ENCODE measurements at places on chromosomes 7 and 10.

GRCh38 chr7:130363026-130363847 is 17.1 kb upstream of the CPA1 start:
- no peak for DNase-seq

GRCh38 chr10:80555415-80555814 is 17.7 kb downstream of the SH2D4B start:
- no peak for DNase-seq

GRCh38 chr7:106657085-106657991 is 3.6 kb downstream of the CCDC71L start:
- no peak for DNase-seq

GRCh38 chr7:128812514-128813168 is 17.6 kb upstream of the FLNC start:
- DNase-seq, result no peak

DNA sequence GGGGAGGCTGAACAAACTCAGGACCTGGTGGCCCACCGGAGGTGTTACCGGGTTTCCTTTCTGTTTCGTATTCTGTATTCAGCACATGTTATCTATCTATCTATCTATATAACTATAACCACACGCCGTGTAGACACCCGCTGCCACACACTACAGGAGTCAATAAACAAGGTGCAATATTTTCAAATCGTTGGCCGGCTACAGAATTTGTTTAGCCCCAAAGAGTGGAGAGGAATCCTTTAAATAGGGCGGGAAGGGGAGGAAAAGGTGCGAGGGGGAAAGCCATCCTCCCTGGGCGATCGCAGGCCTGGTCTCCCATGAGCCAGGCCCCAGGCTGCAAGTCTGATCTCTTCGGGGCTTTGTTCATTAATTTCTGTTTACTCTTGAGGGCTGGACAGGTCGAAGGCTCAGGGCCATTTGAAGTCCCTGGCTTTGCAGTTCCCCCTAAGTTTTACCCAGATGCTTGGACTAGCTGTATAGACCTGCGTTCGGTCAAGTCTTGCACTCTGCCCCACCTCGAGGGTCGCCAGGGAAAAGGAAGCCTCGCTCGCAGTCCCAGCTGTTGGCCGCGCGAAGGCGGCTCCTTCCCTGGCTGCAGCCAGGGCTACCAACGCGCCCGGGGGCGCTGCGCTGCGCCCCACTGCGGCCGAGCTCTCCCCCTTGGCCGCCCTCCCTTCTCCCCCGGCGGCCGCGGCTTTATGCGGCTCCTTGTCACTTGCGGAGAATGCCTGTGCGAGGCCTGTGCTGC is 3.8 kb downstream of the NKX2-3 start:
- no peak for DNase-seq

DNA sequence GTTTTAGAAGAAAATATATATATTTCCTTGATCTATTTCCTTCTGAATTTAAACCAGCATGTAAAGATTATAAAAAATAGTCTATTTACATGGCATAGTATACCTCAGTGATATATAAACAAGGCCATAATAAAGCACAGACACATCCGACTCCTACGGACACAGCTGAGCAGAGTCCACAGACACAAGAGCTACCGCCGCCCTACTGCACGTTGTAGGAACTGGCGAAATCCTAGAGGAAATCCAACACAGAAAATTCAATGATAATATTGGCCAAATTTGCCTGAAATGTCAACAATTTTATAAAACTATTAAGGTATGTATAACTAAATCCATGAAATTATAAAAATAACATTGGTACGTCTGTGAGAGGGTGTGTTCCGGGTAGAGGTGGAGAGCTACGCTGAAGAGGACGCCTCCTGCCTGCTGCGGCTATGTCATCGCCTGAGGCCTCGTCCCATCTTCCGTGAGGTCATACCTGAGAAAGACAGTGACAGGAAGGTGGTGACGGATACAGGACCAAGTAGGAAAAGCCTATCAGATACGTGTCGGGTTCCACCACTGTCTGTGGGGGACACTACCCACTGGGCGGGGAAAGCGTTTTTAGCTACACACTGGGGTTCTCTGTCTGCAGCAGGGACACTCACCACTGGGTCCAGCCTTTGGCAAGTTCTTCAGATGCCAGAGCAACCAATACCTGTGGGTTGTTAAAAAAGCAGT is 29.3 kb upstream of the NCAPG2 start:
- DNase-seq, result no peak

- no peak for DNase-seq
Observed at GRCh38 chr7:120867932-120868331, 10.0 kb upstream of the TSPAN12 start.

GRCh38 chr7:44705434-44705833 is 43.2 kb upstream of the ZMIZ2 start:
- no peak for DNase-seq

DNA sequence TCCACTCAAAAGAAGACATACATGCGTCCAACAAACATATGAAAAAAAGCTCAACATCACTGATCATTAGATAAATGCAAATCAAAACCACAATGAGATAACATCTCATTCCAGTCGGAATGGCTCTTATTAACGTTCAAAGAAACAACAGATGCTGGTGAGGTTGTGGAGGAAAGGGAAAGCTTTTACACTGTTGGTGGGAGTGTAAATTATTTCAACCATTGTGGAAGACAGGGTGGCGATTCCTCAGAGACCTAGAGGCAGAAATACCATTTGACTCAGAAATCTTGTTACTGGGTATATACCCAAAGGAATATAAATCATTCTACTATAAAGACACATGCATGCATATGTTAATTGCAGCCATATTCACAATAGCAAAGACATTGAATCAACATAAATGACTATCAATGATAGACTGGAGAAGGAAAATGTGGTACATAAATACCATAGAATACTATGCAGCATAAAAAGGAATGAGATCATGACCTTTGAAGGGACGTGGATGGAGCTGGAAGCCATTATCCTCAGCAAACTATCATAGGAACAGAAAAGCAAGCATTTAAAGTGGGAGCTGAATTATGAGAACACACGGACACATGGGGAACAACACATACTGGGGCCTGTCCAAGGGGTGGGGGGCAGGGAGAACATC is 28.4 kb downstream of the PCDH15 start:
- DNase-seq, result no peak

- no peak for DNase-seq
Observed at GRCh38 chr10:108696792-108697477, 1226.4 kb downstream of the XPNPEP1 start.

DNA sequence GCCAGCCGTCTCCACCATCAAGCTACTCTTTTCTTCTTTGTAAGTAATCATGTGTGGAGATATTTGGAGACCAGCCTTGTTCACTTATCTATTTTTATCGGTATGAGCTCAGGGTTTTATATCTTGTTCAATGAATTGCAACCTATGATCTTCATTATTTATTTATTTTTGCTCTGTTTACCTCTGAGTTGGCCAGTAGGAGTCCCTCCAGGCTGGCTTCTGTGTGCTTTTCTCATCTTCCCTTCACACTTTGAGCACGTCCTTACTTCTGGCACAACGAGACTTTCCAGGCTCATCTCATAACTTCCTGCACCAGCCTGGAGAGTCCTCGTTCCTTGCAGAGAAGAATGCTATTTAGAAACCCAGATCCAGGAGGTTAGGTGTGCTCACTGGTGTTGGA is 375.8 kb upstream of the PODXL start:
- no peak for DNase-seq

DNA sequence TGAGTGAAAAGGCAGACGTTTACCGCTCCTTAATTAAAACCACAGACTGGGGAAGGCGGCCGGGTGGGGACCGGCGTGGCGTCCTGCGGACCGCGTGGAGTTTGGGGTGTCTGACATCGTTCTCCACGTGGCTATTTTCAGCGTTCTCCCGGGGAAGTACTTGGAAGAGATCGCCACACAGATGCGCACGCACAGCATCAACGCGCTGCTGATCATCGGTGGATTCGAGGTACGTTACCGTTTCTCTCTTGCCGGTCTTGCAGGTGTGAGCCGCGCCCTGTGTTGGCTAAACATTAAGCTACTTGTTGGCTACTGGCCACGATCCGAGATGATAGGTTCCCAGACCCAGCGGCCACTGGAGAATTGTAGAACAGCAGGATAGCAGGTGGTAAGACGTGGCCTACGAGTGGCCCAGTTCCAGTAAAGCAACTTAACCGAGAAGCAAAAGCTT is 51.3 kb downstream of the PFKP start:
- DNase-seq, result no peak

GRCh38 chr10:110843796-110844616 is 27.7 kb upstream of the PDCD4 start:
- DNase-seq, result no peak

DNA sequence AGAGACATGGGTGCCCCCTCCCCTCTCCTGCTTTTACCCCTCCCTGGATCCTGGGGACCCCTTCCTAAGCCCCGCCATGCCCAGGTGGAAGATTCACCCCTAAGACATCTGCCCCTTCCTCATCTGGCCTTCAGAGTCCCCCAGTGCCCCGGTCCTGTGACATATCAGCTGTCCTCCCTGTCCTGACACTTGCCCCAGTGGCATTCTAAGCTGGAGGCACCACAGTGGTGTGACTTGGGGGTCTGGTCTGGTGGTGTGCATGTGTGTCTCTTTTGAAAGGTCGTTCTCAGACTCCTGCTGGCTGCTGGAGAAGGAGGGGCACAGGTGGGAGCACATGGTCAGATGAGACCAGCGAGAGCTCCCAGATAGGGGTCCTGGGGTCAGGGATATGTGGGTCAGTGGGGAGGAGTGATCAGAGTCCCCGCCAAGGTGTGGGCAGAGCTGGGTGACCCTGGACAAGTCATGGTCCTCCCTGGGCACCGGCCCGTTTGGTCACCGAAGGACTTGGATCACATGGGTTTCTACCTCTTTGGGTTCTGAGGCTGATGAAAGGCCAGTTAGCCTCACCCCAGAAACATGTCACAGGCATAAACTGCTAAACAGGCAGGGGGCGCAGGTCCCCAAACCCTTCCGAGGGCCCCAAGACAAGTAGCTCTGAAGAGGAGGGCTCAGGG is 645 bp upstream of the TFR2 start:
- no peak for DNase-seq

DNA sequence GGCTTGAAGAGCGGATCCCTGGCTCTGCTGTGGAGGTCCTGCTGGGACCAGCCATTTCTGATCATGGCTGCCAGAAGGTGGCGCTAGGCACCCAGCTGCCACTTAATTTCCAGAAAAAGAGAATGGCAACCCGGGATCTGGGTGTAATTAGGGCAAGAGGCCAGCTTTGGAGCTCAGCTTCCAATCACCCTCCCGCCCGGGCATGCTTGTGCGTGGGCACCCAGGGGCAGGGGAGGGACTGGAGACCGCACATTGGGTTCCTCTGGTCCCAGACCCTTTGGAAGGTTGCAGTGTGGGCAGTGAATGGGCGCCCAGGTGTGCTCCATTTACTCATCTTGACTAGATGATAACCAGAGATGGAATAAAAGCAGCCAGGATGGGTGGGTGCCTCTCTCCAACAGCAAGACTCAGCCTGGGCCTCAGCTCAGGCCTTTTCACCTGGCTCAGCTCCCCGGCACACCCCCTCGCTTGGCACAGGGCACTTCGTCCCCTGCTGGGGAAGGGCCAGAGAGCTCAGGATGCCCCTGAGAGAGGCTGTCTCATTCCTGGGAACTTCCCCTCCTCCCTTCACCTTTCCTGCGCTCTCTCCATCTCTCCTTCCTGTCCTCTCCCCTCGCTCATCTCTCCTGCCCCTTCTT is 14.7 kb downstream of the FAM241B start:
- peak; percentile 36 for DNase-seq

DNA sequence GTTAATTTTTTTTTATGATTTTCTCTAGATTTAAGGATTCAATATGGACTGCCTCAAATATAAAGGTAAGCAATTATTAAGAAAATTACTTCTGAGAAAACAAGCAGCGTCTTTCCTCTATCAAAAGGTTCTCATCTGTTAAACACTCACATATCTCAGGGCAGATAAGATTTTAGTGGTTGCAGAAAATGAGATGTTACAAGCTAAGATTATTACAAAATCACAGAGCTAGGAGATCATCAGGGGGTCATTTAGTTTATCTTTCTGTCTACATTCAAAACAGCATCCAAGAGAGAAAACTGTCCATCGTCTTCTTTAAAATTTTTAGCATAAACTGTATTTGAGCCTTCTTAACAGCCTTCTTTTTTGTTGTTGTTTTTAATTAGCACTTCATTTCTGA is 29.1 kb upstream of the RHOBTB1 start:
- DNase-seq, result no peak

DNA sequence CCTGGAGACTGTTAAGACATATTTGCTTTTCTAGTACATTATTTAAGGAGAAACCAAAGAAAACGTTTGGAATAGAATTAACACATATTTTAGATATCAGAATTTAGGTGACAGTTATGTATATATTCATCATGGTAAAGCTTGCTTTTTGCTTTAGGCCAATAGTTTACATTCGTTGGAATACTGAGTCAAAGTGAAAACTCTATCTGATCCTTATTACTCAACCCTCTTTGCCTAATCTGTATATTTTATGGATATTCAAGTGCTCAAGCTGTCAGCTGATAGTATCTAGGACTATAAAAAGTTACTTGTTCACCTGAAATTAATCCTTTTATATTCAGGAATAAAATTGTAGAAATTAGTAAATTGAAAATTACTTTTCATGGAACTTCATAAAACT is 61.1 kb downstream of the VPS50 start:
- DNase-seq, result no peak

DNA sequence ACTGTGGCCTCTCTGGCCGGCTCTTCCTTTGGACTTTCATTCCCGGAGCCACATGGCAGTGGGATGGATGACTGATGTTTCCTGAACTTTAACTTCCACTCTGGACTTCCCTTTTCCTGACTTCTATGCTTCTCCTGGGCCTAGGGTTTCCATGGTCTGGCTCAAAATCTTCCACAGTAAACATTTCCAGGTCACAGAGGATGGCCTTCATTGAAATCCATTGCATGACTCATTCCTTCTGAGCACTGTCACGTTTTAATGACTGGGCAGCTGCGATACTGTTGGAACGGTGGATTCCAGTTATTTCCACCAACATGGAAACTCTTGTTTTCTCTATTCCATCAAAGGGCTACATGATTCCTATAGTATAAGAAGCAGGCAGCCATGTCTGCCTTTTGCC is 24.4 kb upstream of the ZNF273 start:
- DNase-seq, result no peak

Data from NT2/D1 (cell line).